ENCODE measurements at places on chromosomes 1 and 21. TPM values are rescaled to one million over a fixed set of nuclear protein-coding genes. Genes with fewer than 3 reads are reported as not detected.

The FOXD3 gene
- polyA plus RNA-seq: not detected

The PTTG1IP gene
- 59.5 TPM for polyA plus RNA-seq

The C1orf167 gene
- 2.2 TPM for polyA plus RNA-seq

The HES4 gene
- polyA plus RNA-seq: 1.2 TPM

The PRKAA2 gene
- polyA plus RNA-seq: 0.23 TPM

The VPS45 gene
- 19.0 TPM for polyA plus RNA-seq

The KLHL17 gene
- 0.69 TPM for polyA plus RNA-seq

The KRTAP7-1 gene
- not detected for polyA plus RNA-seq

The SPRR1B gene
- polyA plus RNA-seq: 0.19 TPM

The LEMD1 gene
- polyA plus RNA-seq: 0.34 TPM

The MROH7 gene
- polyA plus RNA-seq: 4.3 TPM

The ERVH48-1 gene
- not detected for polyA plus RNA-seq

The SDHB gene
- polyA plus RNA-seq: 274 TPM

The SLC44A5 gene
- not detected for polyA plus RNA-seq

The PIGR gene
- polyA plus RNA-seq: 569 TPM

The ZNF695 gene
- polyA plus RNA-seq: 1.2 TPM

The TNFRSF4 gene
- polyA plus RNA-seq: 8.6 TPM

The S100A16 gene
- polyA plus RNA-seq: 332 TPM

The TSPEAR gene
- polyA plus RNA-seq: 0.20 TPM

The GOLT1A gene
- polyA plus RNA-seq: 12.5 TPM

The B3GALT5 gene
- polyA plus RNA-seq: 33.7 TPM

The GRHL3 gene
- polyA plus RNA-seq: 0.23 TPM

The WNT4 gene
- 1.2 TPM for polyA plus RNA-seq

The CALML6 gene
- 0.36 TPM for polyA plus RNA-seq

The PSEN2 gene
- polyA plus RNA-seq: 4.4 TPM

The KRTAP13-4 gene
- not detected for polyA plus RNA-seq

The CD46 gene
- 34.2 TPM for polyA plus RNA-seq

The PDE9A gene
- 184 TPM for polyA plus RNA-seq

The KRTAP19-1 gene
- not detected for polyA plus RNA-seq

The OR2G6 gene
- polyA plus RNA-seq: not detected

The CD53 gene
- 100 TPM for polyA plus RNA-seq

The SERTAD4 gene
- 1.9 TPM for polyA plus RNA-seq

The AMY1C gene
- polyA plus RNA-seq: not detected

The FLG2 gene
- not detected for polyA plus RNA-seq

The CCDC27 gene
- polyA plus RNA-seq: not detected

The ALPL gene
- polyA plus RNA-seq: 4.1 TPM

Data from sigmoid colon (tissue), 7 donors.